Suprapubic skin (tissue), 4 donors: ENCODE measurements at places on chromosomes 5 and 9.

GRCh38 chr5:90170261-90170660 lies 239.3 kb downstream of the CETN3 start:
- no peak for DNase-seq

- no peak for DNase-seq
These were observed 257.3 kb downstream of the FANCC start for GRCh38 chr9:95060234-95060633.

- DNase-seq, result peak; percentile 46
These were observed 104.0 kb upstream of the LMX1B start for GRCh38 chr9:126509718-126510117.

DNA sequence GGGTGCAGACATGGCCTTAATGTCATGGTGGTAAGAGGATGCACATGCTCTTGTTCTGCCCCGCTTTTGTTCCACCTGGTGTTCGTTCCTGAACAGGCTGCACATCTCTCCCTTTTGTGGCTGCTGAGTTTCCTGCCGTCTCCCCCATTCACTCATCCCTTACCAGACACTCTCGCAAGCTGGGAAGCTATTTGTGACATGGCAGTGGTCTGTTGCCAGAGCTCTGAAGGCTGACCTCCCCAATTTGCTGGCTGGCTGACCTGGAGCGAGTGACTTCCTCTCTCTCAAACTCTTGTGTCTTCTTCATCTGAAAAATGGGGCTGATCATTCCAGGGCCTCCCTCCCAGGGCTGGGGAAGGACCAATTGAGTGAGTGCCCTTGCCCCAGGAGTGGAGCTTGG lies 35.9 kb downstream of the HRH2 start:
- no peak for DNase-seq

DNA sequence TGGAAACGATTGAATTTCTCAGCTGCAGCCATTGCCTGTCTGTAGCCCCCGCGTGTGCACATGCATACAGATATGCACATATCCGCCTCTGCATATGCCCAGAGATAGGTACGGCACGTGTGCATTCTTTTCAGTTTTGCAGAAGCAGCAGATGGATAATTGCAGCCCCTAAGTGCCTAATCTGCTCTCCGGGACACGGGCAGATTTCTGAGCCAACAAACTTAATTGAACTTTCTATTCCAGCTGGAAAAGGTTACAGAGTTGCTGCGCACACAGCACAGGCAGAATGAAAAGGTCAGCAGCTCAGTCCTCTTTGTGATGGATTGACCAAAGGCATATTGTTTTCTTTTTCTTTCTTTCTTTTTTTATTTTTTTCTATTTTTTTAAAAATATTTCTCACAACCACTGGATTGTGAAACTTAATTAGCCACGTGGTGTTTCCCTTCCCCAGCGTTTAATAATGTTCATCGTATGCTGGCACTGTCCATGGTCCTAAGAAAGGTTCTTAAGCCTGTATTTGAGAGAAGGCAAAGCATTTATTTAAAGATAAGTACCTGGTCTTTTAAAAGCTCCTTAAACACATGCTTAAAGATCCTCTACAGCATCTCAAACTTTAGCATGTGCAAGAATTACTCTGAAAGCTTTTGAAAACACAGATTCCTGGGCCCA lies 270.2 kb upstream of the BRINP1 start:
- DNase-seq, result no peak

DNA sequence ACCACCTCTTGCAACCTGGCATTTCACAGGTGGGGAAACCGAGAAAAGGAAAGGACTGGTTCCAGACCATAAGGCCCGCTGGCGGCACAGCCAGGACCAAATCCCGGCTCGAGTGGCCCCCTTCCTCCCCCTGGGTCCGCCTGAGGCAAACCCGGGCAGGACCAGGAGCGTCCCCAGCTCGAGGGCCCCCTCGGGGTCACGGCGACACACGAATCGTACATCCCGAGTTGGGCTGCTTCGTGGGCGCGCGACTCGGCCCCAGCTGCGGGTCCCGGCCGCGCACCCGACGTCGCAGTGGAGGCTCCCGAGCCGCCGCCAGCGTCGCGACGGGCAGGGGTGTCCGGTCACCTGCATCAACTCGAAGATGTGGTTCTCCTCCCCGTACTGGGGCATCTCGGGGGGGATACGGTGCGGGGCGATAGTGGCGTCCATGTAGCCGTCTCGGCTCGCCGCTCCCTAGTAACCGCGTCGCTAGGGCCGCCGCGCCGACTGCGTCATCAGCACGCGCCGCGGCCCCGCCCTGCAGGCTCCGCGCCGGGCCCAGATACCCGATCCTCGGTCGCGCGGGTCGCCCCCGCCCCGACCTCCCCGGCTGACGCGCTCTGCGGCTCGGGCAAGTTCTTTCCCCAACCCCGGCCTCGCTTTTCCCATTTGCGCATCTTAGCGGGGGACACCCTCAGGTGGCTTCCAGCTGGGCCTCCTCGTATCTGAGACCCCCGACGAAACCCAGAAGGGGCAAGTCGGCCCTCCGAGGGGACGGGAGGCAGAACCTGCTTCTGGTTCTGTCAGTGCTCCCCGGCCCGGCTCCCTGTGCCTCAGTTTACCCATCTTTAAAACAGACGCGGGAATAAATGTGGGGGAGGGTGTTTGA lies at the start of gene AK8:
AK8 (minus strand) TSS at position 461 of the 871 bp plus-strand sequence; CDS start at position 432, 29 bp downstream.
- DNase-seq, result peak; percentile 88

DNA sequence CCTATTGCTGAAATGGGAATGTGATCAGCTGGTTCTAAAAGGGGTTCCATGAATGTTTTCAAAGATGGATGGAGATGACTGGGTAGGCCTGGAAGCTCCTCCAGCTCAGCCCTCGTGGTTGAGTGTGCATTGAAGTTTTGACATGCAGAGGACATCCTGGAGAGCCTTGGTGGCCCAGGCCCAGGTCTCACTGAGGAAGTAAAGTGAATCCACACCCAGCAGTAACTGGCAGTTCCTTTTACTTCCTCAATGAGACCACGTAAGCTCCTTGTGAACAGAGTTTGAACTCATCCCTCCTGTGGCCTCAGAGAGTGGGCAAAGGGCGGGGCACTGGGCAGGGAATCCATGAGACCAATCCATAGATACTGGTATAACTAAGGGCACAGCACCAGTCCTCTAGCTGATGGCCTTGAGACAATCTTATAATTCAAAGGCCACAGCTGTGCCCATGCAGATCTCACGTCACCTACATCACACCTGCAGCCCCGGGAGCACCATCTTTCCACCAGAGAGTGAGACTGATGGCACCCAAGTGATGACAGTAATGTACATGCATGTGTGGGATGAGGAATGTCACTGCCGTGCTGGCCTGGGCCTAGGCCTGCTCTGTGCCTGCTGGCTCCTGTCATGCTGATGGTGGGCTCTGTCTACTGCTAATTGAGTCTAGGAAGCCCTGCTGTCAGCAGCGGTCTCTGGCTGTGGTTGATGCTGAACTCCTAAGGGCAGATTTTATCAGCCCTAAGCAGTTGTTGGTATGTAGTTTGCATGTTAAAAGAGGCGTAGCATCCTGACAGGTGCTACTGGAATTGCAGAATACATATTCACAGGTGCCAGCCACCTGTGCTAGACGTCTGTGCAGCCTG lies 257.8 kb downstream of the FSTL4 start:
- no peak for DNase-seq

GRCh38 chr5:151612689-151613427 lies 21.7 kb upstream of the FAT2 start:
- no peak for DNase-seq

DNA sequence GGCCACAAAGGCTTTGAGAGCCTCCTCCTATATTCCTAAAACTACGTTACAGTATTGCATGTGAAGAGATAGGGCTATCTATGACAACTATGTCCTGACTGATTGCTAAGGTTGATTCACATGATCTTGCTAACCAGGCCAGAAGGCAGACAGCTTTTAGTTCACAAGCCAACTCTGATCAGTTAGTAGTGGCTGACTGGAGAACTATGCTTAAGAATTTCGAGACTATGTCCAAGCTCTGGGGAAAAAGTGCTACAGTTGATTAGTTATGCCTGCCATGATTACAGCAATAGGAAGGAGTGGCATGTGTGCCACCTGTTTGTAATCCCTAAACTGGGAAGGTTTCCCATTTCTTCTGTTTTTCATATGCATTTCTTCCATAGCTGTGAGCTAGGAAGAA lies 223.4 kb downstream of the DOCK8 start:
- DNase-seq, result no peak

GRCh38 chr5:133129950-133130349 lies 78.1 kb downstream of the HSPA4 start:
- DNase-seq, result no peak

DNA sequence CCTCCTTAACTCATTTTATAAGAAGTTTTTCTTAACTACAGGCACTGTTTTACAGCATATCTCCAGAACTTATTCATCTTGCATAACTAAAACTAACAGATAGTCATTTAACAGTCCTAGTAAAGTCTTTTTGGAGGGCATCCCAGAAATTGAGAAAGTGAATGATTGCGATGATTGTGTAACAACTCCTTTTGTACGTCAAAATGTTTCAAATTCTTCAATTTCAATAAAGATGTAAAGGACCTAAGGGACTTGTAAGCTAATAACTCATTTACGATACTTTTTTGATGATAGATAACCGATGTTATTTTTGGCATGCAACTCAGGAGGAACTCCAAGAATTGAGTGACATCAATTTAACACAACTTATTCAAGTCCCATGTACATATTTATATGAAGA lies 42.7 kb downstream of the SVEP1 start:
- DNase-seq, result no peak

- DNase-seq, result no peak
These were observed 53.4 kb downstream of the PLPP1 start for GRCh38 chr5:55481293-55481855.

DNA sequence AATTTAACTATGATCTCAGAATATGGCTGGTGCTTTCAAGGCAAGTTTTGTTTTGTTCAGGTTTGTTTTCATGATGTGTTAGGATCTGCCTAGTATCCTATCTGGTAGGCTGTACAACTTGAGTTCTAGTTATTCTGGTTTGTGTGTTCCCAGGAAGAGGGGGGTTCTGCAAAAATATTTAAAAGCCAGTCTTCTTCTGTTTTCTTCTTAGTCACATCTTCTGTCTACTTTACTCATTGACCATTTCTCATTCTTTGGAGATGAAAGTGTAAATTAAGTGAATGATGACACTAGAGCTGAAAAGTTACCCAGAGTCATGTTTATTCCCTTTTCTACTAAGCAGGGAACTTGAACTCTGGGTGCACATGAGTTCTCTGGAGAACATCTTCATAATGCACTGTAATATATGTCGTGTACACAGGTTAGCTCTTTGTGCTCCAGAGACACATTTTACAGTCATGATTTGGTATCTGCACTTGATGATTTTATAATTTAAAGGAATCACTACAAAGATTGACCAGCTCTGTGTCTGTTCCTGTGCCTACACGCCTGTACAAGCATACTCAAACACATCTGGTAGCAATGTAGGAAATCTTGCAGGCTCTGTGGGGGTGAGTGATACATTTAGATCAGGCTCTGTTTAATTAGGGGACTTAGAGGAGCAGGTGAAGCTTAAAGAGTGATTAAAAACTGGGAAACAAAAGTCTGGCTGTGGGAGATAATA lies 5.0 kb downstream of the SMAD5 start:
- DNase-seq, result no peak

DNA sequence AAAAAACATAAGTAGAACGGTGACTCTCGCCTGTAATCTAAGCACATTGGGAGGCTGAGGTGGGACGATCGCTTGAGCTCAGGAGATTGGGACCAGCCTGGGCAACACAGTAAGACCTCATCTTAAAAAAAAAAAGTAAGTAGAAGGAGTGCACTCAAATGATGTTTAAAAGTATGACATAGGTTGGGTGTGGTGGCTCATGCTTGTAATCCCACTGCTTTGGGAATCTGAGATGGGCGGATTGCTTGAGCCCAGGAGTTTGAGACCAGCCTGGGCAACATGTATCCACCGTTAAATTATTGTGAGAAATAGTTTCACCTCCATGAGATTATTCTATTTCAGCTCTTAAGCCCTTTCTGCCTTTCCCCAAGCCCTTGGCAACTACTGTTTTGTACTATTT lies 11.2 kb downstream of the DENND4C start:
- no peak for DNase-seq

- DNase-seq, result no peak
These were observed 19.2 kb downstream of the PRRC1 start for GRCh38 chr5:127536687-127537086.

DNA sequence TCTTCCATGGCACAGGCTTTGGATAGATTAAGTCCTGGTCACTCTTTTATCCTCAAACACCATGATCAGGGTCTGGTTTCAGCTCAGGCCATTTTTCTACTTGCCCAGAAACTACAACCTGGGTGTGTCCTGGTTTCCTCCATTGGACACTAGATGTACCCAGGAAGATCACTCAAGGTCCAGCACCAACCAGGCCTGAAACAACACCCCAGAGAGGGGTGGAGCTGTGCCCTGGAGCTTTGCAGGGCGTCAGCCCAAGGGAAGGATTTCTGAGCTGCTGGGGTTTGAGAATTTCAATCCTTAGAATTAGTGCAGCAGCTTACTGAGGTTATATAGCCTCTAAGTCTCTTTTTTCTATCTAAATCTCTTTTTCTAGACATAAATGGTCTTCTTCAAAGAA lies 722.0 kb downstream of the MTRR start:
- no peak for DNase-seq

GRCh38 chr5:1792842-1793266 lies 6.8 kb downstream of the MRPL36 start:
- DNase-seq, result peak; percentile 48

- DNase-seq, result no peak
These were observed 140.2 kb downstream of the RGS3 start for GRCh38 chr9:113603773-113604172.

- peak; percentile 97 for DNase-seq
These were observed at the start of gene CDKN2B for GRCh38 chr9:22008717-22009505. CDKN2B (minus strand) TSS chr9:22009305; CDS start chr9:22008953, 352 bp downstream.

DNA sequence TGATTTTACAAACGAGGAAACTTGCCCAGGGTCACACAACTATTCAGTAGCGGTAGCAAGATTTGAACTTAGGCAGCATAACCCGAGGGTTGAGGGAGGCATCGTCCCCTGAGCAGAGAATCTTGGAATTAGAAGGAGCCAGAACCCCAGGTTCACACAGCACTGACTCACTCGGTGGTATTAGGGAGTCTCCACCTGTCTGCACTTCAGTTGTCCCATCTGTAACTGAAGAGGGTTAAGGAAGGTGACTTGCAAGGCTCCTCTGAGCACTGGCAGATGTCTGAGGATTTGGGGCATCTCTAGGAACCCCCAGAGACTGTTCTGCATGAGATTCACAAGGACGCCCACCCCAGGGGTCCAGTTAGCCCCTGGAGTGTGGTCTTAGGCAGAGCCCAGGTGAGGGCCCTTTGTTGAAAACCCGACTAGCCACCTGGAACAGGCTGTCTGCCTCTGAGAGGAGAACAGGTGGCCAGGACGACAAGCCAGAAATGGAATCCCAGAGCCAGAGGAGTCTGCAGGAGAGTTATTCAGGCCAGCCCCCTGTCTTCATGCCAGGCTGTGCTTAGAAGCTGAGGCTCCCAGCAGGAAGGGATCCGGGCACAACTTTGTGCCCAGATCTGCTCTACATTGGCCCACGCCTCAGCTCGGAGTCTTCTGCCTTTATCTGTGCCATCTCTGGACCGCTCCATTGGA lies 50.0 kb upstream of the ORM1 start:
- peak; percentile 68 for DNase-seq

- no peak for DNase-seq
These were observed 115.2 kb downstream of the GCNT1 start for GRCh38 chr9:76573905-76574760.

- DNase-seq, result no peak
These were observed 718.9 kb upstream of the MEF2C start for GRCh38 chr5:89601880-89602279.
